ENCODE measurements at places on chromosomes 4 and X.
A peak's percentile ranks its signal among the peaks of the same experiment; 100 is the strongest.

- DNase-seq = no peak
These were observed 61.4 kb upstream of the MAP3K15 start for GRCh38 chrX:19576742-19577141.

DNA sequence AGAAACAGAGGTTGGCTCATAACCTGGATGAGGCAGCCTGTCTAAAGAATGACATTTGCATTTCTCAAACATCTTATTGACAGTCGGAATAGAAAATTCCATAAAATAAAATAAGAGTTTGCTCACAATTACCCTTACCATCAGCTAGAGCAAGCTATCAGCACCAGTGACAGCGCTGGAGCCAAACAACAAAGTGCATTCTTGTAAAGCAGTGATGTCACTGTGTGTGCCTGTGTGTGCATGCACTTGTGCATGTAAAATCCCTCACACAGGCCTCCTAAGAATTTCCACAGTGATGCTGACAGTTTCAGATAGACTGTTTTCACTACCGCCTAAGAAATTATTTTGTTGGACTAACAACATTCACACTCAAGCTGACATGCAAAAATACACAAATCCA is 77.6 kb downstream of the EVC2 start:
- DNase-seq = no peak

GRCh38 chr4:134028421-134028820 is 173.2 kb downstream of the PABPC4L start:
- no peak for DNase-seq

DNA sequence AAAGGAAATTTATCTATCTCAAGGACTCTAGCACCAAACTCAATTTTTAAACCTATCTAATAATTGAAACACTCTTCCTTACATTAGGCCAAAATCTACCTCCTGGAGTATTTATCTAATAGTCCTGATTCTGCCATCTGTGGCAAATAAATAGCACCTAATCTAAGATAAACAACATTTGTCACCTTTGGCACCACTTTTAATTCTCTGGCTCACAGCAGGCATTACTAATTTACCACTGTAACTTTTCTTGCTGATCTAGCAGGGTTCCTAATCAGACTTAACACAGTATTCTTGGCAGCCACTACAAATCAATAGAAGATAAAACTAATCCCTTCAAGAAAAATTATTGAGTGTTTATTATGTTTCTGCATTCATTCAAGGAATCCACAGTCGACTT is 161.1 kb downstream of the KCTD8 start:
- no peak for DNase-seq

DNA sequence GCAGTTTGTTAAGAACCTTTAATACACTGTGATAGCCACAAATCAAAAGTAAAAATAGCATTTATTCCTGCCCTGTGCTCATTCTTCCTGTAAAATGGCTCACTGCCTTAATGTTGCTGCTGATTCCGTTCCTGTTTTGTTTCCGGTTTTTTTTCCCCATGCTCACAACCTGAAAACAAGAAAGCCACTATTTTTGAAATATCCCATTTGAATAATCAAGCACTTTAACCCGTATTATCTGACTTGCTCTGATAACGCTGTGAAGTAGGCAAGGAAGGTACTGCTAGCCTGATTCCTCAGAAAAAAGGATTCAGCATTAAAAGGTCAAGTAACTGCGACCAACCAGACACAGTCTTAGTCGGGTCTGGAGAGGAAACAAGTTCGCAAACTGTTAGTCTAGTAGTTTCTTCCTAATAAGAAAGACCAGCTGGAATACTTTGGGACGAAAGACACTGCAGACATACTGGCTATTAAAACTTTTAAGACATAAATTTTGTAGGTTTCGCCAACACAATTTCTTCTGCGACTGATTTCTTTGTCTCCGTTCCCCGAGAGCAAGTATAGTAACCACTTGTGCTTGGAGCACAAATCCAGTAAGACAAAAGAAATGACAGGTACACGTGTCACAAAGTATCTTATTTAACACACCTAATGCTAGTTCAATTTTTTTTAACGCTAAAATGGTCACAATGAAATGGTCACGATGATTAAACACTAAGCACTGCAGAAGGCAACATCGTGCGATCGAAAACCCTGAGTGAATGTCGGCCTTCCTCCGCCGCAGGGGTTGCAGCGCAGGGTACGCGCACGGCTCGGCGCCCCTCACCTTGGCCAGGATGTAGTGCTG is 802 bp downstream of the COX18 start:
- DNase-seq = no peak

DNA sequence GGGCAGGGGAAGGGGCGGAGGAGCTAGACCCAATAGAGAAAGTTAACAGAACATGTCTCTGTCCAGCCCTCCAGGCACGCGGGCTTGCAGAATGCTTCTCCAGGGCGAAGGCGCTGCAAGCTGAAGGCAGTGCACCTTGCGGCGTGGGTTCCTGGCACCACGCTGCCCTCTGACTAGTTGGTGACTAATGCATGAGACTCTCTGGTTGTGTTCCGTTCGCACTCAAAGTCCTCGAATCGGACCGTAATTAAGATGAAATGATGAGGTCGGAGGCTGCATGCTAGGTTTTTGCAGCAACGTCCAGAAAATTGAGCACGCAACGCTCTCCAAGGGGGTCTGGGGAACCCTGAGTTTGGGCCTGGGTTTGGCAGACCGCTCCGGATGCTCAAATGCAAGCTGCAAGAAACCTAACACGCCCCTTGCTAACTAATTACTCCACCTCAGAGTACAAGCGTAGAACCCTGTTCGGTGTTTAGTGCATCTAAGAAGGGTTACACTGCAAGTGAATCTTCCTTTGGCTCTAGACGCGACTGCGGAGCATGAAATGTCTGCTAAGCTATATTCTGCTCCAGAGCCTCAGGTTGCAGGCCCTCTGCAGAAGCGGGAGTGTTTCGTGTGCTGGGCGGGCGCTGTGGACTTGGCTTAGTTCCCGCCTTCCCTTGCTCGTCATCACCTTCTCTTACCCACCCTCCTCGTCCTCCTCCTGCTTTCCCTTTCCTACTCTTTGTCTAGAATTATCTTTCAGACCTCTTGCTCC is 57.1 kb upstream of the NKAP start:
- no peak for DNase-seq

DNA sequence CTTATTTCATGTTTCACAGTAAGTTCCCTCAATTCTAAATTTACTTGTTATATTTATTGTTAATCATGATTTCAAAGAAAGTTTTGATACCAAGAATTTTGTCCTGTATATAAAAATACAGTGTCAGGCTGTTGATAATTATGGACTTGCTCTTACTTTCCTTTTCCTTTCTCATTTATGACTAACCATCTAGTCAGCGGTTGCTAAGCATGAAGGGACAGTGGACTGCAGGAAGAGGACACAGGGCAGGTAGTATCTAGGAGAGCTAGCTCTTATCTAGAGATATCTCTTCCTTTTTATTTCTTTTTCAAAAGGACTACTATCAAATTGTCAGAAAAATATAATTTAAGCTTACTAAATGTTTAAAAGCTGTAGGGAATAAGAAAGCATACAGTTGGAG is 1.6 kb downstream of the OPRPN start:
- DNase-seq = no peak

DNA sequence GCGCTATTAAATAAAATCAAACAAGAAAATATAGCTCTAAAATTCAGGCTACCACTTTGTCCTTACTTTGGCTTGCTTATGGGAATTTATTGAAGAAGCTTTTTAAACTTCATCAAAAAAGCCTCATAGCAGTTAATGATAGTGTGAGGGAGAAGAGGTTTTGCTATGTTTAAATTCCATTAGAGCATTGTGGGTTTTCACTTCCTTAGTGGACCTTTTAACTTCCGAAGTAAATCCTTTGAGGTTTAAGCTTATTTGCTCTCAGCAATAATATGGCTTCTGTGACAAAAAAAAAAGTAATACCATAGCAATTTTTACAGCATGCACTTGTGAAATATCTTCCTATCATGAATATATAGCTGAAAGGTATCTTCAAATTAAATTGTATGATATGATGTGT is 120.2 kb upstream of the NDST4 start:
- DNase-seq = no peak

GRCh38 chrX:17616936-17617335 is 120.4 kb upstream of the SCML1 start:
- DNase-seq = no peak

GRCh38 chr4:107349732-107350131 is 313.6 kb upstream of the DKK2 start:
- DNase-seq = no peak

GRCh38 chrX:109475174-109475891 is 6.6 kb downstream of the GUCY2F start:
- peak; percentile 51 for DNase-seq

DNA sequence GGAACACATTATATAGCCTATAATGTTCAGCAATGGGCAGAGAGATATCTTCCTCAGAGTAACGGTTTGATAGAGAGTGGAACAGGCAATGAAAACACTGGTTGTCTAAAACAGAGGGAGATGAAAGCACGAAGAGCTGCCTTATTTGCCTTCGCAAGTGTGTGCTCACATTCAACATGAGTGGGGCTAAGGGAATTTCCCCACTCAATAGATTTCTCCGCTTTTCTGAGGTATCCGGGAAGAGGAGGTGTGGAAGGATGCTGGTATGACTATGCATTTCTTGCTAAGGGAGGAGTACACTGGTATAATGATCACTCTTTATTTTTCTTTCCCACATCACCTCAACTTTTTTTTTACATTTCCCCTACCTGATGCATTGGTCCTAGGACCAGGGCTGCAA is 7.8 kb upstream of the GPR82 start:
- no peak for DNase-seq

- no peak for DNase-seq
These were observed 1435.6 kb downstream of the STIM2 start for GRCh38 chr4:28296239-28296638.

DNA sequence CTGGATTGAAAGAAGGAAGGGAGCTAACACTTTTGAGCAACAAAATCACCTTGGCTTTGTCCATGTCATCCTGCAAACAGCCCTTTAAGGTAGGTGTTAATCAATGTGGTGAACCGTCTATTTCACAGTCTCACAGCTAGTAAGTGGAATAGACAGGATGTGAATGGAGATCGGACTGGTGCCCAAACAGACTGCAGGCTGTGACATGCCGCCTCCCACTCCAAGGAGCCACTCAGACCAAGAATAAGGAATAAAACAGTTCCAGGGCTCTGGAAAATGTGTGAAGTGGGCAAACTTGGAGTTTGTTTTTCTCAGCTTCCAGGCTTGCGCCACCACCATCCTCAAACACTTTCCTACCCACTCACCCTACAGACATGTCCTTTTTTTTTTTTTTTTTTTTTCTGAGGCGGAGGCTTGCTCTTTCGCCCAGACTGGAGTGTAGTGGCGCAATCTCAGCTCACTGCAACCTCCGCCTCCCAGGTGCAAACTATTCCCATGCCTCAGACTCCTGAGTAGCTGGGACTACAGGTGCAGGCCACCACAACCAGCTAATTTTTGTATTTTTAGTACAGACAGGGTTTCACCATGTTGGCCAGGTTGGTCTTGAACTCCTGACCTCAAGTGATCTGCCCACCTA is 57.7 kb upstream of the SEC24B start:
- no peak for DNase-seq

GRCh38 chr4:35793766-35794165 is 450.5 kb downstream of the ARAP2 start:
- no peak for DNase-seq

DNA sequence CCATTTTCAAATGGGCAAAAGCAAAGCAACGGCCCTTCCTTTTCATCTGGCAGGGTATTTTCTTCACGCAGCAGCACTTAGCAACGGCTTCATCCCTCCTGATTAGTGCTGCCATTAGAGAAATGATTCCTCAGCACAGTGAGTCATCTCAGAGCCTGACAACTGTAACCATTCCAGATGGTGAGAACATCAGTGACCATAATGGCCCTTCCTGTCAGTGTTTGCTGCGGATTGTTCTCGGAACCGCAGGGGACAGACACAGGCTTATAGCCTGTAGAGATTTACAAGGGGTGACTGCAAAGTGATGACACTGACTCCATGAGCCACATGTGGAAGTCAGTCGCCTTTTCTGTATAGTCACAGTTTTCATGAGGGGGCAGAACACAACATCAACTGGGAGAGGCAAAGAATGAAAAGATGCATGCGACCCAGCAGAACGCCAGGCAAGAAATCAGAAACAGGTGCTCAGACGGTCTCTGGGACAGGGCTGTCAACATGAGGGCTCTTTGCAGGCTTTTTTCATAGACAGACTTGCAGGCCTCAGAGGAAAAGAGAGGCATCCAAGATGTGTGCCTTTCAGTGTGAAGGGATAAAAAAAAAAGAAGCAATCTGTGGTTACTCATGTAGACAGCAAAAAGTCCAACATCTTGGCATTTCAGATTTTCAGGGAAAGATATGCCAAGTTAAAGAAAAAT is 69.9 kb upstream of the FBXW7 start:
- no peak for DNase-seq

GRCh38 chr4:142721187-142721586 is 124.9 kb downstream of the INPP4B start:
- DNase-seq = no peak

DNA sequence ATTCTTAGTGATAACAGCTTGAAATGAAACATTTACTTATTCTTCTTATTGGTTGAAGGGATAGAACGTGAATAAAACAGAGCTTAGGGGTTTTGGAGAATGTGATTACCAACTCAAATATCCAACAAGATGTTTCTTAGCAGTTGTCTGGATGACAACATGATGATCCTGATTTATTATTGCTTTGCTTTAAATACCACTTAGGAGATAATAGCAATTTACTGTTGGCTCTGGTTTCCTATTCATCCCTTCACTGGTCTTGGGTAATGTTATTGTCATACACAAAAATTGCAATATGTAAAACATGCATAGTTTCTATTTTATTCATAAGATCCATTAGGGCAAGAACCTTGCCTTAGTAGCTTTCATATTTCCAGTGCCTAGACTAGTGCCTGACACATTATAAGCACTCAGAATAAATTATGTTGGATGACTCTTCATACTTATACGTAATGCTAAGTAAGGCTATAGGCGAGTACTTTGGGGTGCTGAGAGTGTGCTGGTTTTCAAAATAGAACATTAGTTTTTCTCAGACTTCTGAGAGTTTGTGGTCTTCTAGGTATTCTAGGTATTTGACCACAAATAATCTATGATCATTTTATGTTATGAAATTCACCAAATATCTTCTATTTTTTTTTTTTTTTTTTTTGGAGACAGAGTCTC is 58.6 kb upstream of the PGRMC2 start:
- DNase-seq = no peak

DNA sequence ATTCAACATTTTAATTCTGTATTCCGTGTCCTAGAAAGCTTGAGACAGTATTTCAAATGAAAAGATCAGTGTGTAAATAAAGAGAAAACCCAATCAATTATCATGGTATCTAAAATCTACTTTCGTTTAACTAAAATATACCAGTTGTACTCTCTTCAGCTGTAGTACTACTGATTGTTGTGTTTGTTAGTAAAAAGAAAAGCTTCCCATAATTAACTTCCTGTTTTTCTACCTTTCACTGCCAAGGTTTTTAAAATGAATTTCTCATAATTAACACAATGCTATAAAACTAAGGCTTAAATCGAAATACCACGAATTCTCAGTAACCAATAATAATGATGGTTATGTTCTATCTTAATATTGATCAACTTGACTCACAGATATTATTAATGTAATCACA is 37.4 kb downstream of the PPP3CA start:
- no peak for DNase-seq

DNA sequence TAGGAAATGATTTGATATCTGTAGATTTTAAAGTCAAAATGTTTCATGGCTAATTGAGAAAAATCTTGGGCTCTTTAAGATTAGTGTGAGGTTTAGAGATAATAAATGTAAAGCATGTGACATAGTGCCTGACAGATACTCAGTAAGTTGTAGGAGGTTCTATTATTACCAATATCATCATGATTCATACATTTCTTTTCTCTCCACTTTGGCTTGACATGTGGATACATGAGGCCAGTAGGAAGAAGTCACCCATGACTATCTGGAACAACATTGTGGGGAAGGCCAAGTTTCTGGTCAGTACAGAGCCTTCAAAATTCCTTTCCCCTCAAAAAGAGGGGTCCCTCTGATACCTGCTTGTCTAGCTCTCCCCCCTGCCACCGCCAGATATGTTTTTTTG is 91.2 kb upstream of the SORBS2 start:
- no peak for DNase-seq
